Fibroblast of the aortic adventitia (primary cell): ENCODE measurements at places on chromosomes 7 and 10.

GRCh38 chr7:117164620-117165019 is 158.2 kb downstream of the WNT2 start:
- peak; percentile 97 for DNase-seq

GRCh38 chr10:87546971-87547413 is 42.3 kb downstream of the MINPP1 start:
- DNase-seq, result peak; percentile 51

DNA sequence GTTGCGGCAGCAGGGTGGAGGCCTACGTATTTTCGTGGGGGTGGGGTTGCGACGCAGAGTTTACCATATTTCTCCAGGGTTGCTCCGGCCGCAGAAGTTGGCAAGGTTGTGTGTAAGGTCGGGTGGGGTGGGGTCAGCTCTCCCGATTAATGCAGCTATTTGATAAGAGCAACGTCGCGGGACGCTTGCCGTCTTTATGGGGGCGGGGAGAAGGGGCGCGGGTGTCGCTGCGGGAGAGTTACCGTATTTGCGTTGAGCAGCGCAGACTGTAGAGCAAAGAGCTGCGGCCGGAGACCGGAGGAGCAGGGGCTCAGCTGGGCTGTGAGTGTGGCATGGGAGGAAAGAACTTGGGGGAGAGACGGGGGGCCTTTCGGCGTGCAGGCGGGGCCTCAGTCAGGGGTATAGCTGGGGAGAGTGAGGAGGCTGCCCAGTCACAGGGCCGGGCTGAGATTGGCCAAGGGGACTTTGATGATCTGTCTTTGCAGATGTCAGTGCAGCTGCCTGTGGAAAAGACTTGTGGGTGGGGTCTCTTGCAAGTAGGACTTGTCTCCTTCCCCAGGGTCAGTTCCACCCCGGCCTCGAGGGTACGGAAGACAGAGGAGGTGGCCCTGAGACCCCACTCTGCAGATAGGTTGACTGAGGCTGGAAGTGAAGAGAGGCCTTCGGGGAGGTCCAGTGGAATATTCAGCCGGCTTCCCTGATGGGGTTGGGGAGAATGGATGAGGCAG is 26.6 kb downstream of the ZNF775 start:
- no peak for DNase-seq

GRCh38 chr10:100006243-100006886 is 3.4 kb downstream of the DNMBP start:
- peak; percentile 95 for DNase-seq

GRCh38 chr10:119517235-119518141 is 25.0 kb downstream of the RGS10 start:
- no peak for DNase-seq

DNA sequence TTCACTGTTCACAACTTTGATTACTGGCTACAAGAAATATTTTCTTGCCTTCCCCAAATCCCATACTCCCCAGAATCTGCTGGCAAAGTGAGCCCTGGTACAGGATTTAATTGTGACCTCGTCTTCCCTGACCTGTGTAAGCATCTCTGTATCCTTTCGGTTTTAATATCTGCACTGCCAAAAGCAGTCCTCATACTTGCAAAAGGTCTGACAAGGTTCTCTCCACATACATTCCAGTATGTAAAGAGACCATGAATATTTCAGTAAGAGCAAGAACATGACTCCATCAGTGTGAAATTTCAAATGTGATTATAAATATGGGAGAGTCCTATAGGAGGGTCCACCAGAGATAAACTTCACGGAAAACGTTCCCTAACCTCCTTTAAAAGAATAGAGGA is 134.0 kb upstream of the TCF7L2 start:
- DNase-seq, result peak; percentile 27

DNA sequence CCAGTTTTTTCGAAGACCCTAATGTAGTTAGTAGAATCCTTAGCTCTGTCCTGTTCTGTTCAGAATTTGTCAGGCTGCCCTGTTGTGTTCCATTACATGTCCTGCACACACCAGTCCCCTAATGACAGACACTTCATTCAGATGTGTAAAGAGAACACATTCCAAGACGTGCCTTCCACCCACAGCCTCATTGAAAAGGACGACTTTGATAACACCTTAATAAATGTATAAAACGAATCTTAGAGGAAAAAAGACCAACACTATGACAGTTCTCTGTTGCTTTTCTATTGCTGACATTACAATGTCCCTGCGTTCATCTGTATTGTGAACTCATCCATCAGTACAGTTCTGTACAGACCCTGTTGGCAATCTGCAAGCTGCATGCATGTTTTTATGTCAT is 3.5 kb downstream of the LRRTM3 start:
- DNase-seq, result no peak

- no peak for DNase-seq
These were observed 37.8 kb downstream of the COBL start for GRCh38 chr7:51278797-51279196.

DNA sequence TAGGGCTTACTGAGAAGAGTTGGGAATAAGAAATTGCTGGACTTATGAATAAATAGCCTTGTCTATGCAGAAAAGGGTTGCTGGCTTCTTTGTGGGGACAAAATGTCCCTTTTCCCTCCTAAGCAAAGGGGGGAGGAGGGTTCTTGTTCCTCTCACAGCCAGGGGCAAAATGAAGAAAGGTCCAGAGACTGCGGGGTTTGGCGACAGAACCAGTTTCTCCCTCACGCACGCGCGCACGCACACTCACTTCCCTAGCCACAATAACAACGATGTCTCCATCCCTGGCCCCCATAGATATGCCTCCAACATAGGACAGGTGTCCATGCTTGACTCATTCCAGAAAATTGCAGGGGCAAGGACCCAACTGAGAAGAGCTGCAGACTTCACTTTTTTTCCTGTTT is 3.3 kb downstream of the ZMIZ1 start:
- peak; percentile 28 for DNase-seq

GRCh38 chr7:37495574-37496184 is 47.0 kb upstream of the ELMO1 start:
- peak; percentile 41 for DNase-seq

DNA sequence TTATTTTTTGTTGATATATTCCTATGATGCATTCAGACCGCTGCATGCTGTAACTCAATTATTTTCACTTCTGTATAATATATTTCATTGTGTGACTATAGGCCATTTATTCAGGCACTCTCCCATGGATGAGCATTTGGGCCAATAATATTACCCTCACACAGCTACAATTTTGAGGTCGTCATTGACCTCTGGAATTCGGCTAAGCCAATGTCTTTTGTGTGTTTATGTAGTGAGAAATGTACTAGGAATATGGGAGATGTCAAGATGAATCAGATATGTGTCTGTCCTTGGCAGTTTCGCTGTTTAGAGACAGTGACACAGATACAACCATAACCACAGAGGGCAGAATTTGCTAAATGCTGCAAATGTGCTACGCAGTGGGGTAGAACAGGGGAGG is 474.2 kb downstream of the ADRA2A start:
- no peak for DNase-seq

DNA sequence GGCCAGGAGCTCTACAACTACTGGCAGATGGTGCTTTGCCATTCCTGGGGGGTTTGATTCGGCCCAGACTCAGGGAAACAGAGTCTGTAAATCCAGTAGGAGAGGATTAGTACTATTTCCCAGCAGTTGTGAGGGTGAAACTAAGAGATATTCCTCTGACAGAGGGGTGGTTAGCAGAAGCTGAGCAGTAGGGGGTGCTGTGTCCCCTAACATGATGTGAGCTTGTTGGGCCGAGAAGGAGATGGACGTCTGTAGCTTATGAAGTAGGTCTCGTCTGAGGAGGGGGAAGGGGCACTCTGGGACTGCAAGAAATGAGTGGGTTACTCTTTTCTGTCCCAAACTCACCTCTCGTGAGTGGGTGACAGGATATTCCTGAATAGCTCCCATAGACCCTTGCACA is 179.2 kb upstream of the MBL2 start:
- peak; percentile 35 for DNase-seq

- no peak for DNase-seq
These were observed 118.3 kb downstream of the POU6F2 start for GRCh38 chr7:39095875-39096619.

DNA sequence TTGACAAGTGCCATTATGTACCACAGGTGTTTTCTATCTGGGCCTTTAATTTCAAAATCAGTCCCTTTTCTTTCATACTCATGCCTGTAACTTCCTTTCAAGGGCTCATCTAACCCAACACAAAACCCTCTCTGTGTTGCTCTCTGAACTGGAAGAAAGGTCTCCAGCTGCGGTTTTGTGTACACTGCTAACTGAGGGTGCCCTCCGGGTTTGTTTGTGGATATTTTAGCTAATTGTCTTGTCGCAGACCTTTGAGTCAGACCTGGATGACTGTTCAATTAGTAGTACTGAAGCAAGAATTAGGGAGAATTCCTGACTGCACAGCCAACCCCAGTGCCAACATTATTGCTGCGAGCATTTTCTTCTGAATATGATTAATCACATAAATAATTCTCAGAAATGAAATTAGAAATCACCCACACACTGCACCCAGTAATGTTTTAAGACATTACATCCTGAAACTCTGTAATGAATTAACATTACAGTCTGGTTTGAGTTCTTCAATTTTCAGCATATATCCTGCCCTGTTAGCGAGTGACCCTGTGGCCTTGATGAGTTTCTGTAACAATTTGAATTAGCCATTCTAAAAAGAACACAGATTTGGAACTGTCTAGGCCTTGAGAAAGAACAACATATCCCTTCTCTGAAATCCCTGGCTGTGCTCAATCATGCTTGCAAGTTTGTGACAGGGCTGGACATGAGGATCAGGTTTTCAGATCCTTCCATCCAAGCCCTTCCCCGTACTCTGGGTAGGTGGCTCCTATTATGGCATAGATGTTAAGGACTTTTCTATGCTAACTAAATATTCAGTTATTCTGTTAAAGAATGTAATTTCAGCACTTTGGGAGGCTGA is 460.1 kb downstream of the PLXDC2 start:
- no peak for DNase-seq

DNA sequence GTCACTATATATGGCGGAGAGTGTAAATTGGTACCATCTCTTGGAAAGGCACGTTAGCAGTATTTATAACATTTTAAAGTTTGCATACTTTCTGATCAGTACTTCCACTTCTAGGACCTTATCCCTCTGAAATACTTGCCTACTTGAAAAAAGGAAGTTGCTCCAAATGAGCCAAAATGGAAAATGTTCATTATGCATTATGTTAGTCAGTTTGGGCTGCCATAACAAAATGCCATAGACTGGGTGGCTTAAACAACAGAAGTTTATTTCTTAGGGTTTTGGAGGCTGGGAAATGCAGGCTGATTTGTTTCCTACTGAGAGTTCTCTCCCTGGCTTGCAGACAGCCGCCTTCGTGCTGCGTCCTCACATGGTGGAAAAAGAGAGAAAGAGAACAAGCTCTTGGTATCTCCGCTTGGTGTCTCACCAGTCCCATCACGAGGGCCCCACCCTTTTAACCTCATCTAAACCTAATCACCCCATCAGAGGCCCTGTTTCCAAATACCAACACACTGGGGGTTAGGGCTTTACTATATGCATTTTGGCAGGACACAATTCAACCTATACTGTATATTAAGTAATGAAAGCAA is 6.9 kb downstream of the SNX10 start:
- no peak for DNase-seq

DNA sequence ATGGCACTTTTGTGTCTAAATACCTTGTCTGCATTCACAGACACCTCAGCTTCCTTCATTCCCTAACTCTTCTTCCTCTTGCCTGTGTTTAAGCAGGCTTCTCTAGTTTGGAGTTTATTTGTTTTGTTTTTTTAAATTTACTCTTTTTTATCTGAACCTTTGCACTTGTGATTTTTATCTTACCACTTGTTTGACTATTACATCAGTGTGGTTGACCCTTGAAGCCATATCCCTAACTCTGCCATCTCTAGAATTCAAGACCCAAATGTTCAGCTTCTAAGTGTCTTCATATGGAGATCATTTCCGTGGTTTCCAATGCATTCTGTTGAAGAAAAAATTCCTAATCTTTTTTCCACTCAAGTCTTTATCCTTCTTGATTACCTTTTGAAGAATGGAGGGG is 233.3 kb downstream of the KIAA1217 start:
- no peak for DNase-seq

GRCh38 chr10:50805981-50806622 is 66.4 kb downstream of the ASAH2B start:
- DNase-seq, result no peak

DNA sequence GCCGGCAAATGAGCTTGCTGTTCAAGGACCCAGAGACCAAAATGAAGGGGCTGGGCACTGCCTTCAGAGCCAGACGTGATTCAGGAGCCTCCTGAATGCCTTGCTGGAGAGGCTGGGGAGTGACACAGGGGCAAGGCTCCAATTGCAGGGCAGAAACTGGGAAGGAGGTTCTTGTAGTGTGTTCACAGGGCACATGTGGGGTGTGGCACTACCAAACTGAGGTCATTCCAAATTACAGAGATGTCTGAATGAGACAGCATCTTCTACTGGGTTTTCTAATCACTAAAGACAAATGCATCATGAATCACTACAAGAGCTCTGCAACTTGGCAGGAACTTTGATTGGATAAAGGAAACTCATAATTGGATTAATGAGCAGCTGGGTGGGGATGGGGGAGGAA is 17.8 kb downstream of the CRTAC1 start:
- no peak for DNase-seq

DNA sequence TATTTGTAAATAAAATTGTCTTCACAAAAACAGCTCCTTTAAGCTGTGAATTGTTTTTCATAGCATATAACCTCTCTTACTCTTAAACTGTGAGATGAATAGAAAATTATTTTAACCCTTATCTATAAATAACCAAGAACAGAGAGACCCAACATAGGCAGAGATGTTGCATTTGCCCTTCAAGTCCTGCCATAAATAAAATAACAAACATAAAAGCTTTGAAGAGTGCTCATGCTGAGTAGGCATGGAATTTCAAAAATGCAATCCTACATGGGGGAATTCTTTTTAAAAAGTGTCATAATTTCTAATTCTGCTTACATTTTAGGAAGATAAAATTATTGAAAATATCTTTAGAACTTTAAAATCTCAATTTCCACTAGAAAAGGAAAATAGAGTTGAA is 124.1 kb upstream of the FERD3L start:
- no peak for DNase-seq

DNA sequence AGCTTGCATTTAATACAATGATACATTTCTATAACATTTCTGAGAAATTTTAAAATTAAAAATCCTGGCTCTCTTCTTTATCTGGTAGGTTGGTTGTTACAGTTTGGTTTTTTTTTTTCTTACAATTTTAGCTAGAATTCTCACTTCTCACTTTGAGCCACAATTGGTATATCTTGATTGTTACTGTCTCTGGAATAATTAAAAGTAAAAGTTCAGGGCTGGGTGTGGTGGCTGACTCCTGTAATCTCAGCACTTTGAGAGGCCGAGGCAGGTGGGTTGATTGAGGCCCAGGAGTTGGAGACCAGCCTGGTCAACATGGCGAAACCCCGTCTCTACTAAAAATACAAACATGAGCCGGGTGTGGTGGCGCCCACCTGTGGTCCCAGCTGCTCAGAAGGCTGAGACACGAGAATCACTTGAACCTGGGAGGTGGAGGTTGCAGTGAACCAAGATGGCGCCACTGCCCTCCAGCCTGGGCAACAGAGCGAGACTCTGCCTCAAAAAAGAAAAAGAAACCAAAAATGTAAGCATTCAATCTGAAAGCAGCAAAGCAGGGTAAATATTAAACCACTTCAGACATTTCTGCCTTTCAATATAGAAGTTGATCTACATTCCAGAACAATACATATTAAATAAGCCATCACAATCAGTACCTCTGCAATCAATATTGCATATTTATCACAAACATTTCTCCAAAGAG is 88.6 kb upstream of the PFKP start:
- DNase-seq, result no peak
